ENCODE measurements at places on chromosomes 7 and 10.

DNA sequence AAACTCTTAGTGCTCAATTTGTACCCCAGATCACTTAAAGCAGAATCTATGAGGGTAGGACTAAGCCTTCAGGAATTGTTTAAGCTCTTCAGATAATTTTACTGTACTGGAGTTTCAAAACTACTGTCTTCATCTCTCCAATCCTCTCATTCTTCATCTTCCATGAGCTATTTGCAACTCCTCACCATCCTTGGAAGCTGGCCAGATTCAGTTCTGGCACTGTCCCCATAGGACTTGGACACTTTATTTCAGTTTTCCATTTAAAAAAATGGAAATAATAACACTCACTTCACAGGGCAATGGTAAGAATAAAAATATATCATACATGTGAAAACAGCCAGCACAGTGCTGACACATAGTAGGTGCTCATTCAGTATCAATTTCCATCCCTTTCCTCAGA is 74.6 kb downstream of the PPP1R17 start:
- no peak for DNase-seq

DNA sequence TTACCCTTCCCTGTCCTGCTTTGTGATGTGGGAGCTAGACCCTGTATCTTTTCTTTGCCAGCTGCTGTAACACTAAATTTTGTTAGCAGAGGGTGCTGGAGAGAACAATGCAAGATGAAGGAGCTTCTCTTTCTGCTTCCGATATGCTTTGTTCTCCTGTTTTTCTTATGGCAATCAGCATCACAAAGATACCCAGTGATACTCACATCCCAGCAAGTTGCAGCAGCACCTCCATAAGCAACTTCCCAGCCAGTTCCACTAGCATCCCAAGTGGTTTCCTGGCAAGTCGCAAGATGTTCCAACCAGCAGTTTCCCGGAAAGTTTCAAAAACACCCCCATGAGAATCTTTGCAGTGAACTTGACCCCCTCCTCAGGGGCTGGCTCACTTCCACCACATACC is 148.6 kb downstream of the IMMP2L start:
- no peak for DNase-seq

DNA sequence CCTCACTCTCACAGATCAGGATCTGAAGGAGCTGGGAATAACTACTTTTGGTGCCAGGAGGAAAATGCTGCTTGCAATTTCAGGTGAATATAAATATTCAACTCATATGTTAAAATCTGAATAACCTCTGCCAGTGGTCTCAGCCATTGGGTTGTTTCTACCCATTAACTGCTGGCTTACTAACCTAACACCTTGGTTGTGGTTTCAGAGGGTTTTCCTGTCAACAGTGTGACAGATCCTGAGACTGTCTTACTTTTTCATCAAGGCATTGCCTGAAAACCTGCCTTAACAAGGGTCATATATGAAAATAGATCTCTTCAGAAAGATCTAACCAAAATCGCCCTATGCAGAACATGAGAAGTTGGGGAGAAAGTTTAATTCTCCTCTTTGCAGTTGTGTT is 307.7 kb downstream of the BICC1 start:
- DNase-seq, result no peak

DNA sequence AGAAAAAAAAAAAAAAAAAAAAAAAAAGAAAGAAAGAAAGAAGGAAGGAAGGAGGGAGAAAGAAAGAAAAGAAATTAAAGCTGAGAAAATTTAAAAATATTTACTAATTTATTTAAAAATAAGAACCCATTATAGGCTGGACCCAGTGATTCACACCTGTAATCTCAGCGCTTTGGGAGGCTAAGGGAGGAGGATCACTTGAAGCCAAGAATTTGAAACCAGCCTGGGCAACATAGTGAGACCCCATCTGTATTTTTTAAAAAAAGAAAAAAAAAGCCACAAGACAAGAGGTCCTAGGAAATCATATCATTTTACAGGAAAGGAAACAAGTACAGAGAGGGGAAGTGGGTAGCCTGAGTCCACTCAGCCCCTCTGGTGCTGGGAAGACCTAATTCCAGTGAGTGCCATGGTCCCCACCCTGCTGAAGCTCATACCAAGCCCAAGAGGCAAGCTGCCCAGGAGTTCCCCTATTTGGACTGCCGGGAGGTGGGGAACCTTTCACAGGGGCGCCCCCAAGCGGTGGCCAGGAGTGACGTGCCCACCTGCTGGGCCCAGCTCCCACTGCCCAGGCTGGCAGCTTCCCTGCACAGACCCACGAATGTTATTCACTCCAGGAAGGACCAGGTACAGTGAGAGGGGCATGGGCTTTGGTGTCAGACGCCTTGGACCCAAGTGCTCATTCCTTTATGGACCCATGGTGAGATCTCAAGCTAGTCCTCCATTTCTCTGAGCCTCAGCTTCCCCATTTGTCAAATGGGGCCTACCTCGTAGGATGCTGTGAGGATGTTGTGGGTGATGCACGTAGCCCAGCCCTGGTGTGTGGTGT is 133.6 kb downstream of the ZMIZ1 start:
- DNase-seq, result no peak

GRCh38 chr10:8059191-8059936 is 4.9 kb downstream of the GATA3 start:
- DNase-seq, result no peak

GRCh38 chr10:68088740-68089139 is 13.7 kb upstream of the HERC4 start:
- DNase-seq, result no peak

GRCh38 chr7:158102897-158103296 is 484.7 kb downstream of the PTPRN2 start:
- DNase-seq, result no peak

DNA sequence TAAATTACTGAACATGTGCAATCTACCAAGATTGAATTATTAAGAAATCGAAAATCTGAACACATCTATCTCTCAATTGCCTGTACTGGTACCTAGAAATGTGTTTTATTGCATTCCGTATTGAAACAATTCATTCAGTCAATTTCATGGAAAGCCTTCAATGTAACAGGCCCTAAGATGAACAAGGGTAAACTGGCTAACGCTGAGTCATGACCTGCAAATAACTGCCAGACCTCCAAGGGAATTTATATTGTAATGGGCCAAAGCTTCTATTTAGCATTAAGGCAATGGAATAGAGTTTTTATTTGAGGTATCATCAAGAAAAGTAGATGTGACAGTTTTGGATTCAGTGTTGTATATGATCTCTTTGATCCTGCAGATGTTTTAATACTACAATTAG is 49.9 kb upstream of the CD36 start:
- no peak for DNase-seq

DNA sequence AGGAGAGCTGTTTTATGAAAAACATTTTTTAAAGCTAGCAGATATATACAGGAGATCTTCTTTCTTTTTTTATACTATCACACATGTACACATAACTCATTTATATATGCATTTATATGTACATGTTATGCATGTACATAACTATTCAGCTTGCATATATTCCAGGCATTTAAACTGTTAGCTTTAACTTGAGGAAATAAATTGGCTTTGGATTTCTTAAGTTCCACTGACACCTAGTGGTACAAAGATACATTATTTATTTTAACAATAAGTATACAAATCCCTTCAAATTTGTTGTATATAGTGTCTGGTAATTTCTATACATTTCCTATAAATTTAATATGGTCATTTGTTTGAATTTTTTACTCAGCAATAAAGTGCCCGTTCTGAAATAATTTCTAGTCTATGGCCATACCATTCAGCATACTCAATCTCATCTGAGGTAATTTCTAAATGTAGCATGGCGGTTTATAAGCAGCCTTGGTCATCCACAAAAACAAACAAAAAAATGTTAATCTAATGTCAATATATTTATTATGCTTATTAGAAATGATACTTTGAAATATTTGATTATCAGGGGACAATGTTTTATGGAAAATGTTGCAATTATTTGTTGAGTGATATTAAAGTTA is 11.6 kb downstream of the ZDHHC6 start:
- DNase-seq, result no peak

GRCh38 chr10:84340187-84340586 is 11.8 kb downstream of the CCSER2 start:
- no peak for DNase-seq

- DNase-seq, result no peak
Measured at GRCh38 chr7:65477326-65477725, 103.7 kb downstream of the ZNF92 start.

DNA sequence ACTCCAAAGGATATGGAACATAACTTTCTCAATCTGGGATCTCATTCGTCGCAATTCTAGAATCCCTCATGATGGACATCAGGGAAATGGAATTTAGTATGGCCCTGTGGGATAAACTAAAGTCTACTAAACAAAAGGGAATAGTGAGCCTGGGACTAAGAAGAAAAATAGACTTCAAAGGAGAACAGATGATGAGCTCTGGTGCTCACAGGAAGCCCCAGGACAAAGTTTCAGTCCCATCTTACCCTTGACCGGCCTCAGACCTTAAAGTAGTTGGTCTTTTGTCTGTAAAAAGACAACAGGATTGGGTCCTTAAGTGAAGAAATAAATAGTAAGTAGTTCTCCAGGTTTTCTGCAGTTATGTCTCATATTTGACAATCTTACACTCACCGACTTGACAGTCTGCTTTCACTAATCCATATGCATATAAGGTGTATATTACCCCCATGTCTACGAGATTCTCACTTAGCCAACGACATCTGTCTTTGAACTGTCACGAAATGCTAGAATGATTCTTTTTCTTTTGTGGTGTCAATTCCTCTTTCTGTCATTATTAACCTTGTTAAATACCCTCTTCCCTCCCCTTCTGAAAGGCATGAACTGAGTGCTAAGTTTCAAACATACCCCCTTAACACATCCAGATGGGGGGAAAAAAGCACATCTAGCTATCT is 10.9 kb upstream of the IKZF1 start:
- no peak for DNase-seq

- DNase-seq, result no peak
Measured at GRCh38 chr10:90180886-90181691, 479.7 kb downstream of the KIF20B start.

DNA sequence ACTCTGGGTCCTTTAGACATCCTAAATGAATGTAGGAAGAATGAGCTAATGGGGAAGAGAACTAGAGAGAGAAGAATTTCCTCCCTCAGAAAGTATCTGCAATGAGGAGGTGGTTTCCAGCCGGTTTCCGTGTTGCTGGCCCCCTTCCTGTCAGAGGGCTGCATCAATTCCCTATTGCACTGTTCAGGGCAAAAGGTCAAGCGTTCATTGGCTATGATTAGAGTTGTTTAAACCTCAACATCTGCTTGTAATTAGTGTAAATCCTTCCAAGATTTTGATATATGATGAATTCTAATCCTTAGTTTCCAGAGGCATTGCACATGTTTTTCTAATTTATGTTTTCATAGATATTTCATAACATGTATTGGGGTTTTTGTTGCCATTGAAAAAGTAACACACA is 107.3 kb upstream of the SGCE start:
- DNase-seq, result no peak

DNA sequence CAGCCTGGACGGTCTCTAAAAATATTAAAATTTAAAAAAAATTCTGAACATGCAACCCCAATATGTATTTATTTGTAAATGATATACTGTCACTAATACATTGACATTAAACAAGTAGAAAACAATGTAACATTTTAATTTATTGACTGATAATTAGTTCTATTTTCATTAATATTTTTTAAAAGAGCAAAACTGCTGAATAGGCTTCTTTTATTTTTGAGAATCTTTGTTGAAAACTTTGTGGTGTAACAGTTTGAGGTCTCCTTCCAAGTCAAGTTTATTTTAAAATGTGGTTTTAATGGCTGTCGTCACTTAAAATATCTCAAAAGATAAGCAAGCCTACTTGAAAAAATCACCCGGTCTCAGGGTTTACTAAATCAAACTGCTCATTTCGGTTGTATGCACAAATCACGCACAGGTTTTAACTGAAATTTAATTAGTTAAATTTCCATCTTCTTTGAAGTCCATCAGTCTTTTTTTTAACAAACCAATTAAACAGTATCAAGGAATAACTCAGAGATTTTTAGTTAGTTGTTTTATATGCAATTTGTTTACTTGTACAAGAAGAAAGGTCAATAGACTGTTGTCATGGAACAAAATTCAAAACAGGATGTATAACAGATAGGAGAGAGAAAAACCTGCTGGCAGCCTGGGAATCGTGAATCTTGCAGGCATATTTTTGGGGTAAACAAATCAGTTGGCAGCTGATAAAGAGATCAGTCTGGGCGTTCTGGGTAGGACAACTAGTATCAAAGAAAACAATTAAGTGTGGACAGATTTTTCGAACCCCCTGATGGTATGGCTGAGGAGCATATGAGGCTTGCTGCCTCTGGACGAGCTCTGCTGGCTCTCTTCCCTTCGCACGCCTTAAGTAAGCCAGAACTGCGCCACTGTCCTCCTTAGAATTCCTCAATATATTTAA is 9.7 kb upstream of the EDRF1 start:
- no peak for DNase-seq

- no peak for DNase-seq
Measured at GRCh38 chr7:158289761-158290523, 297.7 kb downstream of the PTPRN2 start.

- DNase-seq, result no peak
Measured at GRCh38 chr10:116849248-116850057, at the start of gene ENO4. Gene ENO4 (plus strand): TSS chr10:116849499. CDS start chr10:116849567, 68 bp downstream.

GRCh38 chr10:35696392-35697287 is 54.5 kb upstream of the FZD8 start:
- no peak for DNase-seq

GRCh38 chr10:33106767-33107166 is 148.7 kb upstream of the ITGB1 start:
- DNase-seq, result no peak

GRCh38 chr7:128884561-128885369 is 22.1 kb downstream of the ATP6V1F start:
- no peak for DNase-seq

- DNase-seq, result no peak
Measured at GRCh38 chr10:89845541-89846280, 144.3 kb downstream of the KIF20B start.

DNA sequence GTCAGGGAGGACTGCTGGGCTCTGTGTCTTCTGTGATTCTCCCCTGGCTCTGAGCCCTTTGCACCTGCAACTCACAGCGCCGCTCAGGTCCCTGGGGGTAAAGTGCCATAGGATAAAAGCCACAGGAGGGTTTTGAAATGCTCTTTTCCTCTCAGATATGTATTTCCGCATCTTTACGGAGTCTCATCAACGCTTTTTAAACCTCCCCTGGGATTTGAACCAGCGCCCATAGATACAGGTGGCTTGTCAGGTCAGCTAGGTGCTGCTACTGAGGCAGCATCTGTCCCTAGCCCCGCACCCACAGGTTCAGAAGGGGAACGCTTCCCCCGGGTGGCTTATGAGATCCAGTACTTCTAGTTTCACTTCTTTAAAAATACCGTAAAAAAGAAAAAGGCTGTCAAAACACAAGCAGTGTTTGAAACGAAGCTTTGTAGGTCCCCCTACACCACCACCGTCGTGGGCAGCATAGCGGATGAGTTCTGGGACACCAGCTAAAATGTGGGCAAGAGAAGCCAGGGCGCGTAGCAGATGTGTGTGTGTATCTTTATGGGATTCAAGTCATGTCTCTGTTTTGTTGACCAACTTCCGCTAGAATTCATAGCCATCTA is 173.5 kb downstream of the CUX1 start:
- DNase-seq, result no peak

GRCh38 chr7:81469869-81470723 is 299.8 kb downstream of the HGF start:
- DNase-seq, result no peak

Measured in activated naive CD4-positive, alpha-beta T cell (primary cell).